ENCODE measurements at places on chromosomes 7 and 10.

- no peak for DNase-seq
Observed at GRCh38 chr10:125602825-125603224, 80.1 kb downstream of the TEX36 start.

- DNase-seq = no peak
Observed at GRCh38 chr7:23973264-23973663, 263.2 kb downstream of the STK31 start.

- no peak for DNase-seq
Observed at GRCh38 chr7:101950450-101951119, 133.2 kb downstream of the CUX1 start.

GRCh38 chr10:77494327-77494726 lies 143.3 kb downstream of the KCNMA1 start:
- DNase-seq = no peak

DNA sequence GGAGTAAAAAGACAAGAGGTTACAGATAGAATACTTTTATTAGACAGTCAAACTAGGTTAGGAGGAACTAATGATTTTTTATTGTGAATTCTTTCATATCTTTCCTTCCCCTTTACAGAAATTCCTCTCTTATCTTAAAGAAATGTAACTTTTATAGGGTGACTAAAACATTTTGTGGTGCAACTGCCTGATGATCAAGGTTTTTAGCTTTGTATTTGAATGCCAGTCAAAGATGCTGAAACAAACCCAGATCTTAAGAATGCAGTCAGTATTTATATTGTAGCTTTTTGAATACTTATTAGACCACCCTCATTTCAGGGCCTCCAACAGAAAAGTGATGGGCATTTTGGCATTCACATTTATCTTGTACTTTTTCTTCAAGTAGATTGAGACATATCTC lies 27.4 kb downstream of the TAX1BP1 start:
- no peak for DNase-seq

- no peak for DNase-seq
Observed at GRCh38 chr7:150738092-150738491, 874 bp downstream of the GIMAP5 start.

- no peak for DNase-seq
Observed at GRCh38 chr7:153401795-153402720, 642.5 kb downstream of the ACTR3B start.

DNA sequence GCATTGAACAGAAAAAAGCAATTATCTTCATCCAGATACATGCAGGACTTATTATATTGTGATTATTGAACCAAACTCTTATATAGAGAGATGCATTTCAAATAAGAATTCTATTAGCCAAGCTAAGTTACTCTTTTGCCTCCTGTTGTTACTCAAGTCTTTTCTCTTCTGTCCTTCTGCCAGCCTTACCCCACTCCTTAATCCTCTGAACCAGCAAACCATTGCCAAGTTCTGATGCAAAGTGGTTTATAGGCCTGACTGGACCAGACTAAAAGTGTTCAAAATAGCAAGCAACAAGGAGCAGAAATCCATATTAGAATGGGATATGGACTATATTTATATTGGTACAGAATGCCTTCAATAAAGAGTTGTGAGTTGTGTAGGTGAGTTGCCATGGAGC lies 2.2 kb upstream of the SLC26A4 start:
- no peak for DNase-seq

GRCh38 chr7:89145801-89146200 lies 350.3 kb upstream of the TEX47 start:
- no peak for DNase-seq

DNA sequence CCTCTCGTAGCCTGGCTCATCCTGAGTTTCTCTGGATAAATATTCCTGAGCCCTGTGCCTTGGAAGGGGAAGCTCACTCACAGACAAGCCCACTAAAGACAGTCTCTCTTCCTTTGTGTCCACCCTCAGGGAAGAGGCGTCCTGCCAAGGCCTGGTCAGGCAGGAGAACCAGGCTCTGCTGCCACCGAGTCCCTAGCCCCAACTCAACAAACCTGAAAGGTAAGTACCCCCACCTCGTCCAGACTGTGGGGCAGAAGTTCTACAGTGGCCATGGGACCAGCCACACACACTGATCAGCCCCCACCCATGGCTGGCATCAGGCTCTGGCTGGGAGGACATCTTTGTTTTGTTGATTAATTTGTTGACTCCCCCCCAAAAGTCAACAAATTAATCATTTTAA lies 2.8 kb downstream of the GPR15LG start:
- DNase-seq = no peak

- no peak for DNase-seq
Observed at GRCh38 chr10:48773580-48773979, 88.9 kb downstream of the WDFY4 start.

GRCh38 chr10:63716016-63716580 lies 194.9 kb downstream of the REEP3 start:
- no peak for DNase-seq

GRCh38 chr7:79790656-79791262 lies 337.3 kb upstream of the MAGI2 start:
- no peak for DNase-seq

GRCh38 chr7:96578606-96579005 lies 131.0 kb downstream of the SEM1 start:
- DNase-seq = no peak

GRCh38 chr7:41103331-41103730 lies 599.6 kb downstream of the INHBA start:
- no peak for DNase-seq

DNA sequence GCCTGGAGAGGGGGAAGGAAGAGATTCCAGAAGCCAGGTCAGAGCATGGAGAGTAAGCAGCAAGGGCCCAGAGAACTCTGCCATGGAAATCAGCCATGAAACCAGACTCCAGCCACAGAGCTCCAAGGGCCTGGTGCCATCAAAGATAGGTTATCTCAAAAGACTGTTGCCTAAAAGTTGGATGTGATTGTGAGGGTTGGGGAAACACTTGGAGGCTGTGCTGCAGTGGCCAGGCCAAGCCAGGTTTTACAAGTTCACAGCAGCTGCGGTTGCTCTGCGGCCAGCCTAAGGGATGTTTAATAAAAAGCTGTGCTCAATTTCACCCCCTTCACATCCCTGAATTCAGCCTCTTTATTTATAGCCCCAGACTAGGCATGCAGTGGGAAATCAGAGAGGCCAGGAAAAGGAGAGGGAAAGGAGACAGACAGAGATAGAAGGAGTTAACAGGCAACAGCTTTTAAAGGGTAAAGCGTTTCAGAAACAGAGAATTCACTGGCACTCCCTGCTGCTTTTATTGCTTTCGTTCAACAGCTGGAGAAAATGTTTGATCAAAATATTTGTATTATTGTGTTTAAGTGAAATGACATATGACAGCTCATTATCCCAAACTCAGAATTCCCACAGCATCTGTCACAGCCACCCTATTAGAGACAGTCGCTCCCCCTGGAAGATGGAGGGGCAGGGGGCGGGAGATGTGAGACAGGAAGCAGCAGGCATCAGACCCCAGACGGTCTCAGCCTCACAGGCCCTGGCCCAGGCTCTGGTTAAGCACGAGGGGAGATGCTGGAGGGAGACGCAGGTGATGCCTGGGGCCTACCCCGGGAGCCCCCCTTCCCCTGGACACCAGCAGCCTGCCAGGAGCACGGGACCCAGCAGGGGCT lies 140.1 kb downstream of the GLI3 start:
- no peak for DNase-seq

DNA sequence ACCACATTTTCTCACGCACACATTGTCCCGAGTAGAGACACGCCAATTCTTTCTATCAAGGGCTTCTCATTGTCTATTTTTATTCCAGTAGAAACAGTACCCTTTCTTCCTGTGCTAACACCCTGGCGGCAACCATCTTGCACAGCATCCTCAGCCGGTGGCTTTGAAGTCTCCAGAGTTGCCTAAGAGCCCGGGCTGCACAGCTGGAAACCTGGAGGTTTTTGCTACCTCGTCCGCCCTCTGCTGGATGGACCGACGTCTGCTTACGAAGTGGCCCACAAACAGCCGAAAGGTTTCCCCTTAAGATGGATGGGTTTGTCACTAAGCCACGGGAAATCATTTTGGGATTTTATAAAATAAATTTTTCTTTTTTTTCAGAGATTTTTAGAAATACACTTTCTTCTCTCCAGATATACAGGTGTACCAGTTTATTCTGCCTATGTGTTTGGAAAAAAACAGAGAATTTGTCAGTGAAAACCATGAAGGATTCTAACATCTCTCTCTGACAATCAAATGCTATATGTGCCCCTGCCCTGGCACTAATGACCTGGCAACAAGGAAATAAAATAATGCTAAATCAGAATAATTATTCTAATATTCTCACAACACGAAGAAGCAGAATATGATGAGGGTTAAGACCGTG lies 81.8 kb upstream of the FAM204A start:
- peak; percentile 57 for DNase-seq

- DNase-seq = no peak
Observed at GRCh38 chr7:7432979-7433378, 102.7 kb downstream of the COL28A1 start.

GRCh38 chr10:116158036-116158435 lies 115.0 kb downstream of the GFRA1 start:
- DNase-seq = no peak

DNA sequence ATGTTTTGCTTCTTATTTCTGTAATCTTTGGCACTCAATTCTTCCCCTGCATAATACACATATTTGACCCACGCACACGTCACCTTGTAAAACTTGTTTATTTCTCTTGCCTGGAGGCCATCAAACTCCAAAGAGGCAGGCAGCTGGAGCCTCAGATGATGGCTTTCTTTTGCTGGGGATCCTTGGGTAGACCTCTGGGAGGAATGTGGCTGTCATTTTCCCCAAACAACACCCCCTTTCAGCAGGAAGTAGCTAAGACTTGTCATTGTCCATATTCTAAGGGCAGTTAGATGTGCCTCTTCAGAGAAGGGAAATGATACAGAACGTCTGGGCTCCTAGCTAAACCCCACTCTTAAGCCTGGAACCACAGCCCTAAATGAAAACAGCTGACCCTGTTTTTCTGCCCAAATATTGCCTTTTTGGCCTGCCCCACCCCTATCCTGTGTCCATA lies 111.3 kb downstream of the ITGB8 start:
- no peak for DNase-seq

- DNase-seq = no peak
Observed at GRCh38 chr10:78843495-78843894, 225.3 kb upstream of the ZMIZ1 start.

- no peak for DNase-seq
Observed at GRCh38 chr10:93548376-93549071, 17.9 kb upstream of the FFAR4 start.

GRCh38 chr10:50928190-50928552 lies 42.7 kb upstream of the A1CF start:
- no peak for DNase-seq

DNA sequence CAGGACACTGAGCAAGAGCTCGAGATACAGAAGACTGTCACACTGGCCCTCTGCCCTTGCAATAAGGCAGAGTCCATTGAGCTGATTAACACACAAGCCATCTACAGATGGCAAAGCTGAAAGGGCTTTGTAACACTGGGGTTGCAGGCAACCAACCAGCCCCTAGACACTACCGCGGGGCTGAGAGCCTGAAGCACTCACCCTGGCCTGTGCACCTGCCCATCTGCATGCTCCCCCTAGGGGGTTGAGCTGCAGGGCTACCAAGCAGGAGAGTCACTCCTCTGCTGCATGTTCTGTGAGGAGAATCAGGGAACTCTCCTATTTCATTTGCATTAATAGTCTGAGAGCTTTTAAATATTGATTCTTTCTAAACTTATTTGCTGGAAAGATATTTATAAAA lies 128.1 kb upstream of the VIPR2 start:
- no peak for DNase-seq

- DNase-seq = no peak
Observed at GRCh38 chr7:78441737-78442136, 643.2 kb downstream of the PHTF2 start.

DNA sequence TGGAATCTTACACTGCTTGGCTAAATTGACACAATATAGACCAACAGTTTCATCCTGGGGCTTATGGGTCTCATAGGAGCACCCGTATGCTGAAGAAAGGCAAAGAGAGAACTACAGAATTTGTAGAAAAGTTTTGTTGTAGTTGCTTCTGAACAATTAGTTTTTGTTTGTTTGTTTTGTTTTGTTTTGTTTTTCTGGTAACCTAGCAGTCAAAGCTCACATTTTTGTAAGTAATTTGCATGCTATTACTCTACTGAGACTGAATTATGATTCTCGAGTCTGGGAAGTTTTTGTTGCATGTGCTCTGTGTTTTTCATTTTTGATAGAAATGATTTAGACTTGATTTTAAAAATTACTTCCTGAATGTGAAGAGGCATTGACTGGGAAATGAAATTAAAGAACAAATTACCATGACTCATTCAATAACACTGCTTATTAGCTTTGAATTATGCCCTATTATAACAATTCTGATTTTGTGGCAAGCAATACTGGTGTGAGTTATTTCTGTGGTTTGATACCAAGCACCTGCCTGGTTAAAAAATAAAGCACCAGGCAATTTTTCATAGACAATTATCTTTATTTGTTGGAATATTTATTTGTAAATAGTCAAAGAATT lies 438 bp downstream of the LSMEM1 start:
- no peak for DNase-seq

- no peak for DNase-seq
Observed at GRCh38 chr10:4067531-4067930, 282.5 kb upstream of the KLF6 start.

- DNase-seq = no peak
Observed at GRCh38 chr7:117230276-117231046, 92.4 kb downstream of the WNT2 start.

DNA sequence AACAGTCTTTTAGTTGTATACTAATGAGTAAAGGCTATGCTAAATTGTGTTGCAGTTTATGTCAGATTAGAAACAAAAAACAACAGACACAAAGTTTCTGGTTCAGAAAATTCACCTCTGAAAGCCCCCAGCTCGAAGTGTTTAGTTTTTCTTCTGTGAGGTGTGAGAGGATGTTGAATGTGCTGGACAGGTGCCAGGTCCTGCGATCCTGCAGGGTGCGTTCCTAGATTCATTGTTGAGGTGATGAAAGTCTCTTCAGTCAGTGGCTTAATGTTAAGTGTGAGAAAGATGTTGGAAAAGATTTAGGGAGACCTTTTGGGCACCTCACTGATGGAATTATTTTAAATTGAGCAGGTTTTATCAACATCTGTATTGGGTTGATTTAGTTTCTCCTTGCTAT lies 287.3 kb downstream of the SDK1 start:
- DNase-seq = no peak

DNA sequence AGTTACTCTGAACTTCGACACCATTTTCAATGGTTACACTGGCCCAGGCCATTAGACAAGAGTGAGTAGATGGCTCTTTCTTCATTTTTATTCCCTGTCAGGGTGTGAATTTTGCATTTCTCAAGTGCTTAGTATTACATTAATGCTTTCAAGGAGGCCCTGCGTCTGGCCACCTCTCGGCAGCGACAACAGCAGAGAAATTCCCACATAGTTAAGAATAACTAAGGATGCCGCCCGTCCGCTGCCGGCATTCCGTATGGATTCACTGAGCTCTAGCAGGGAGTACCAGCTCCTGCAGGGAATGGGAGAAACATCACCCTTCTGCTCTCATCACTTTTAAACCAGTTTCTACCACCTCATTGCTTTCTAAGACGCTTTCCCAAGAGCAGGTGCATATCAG lies 153.6 kb downstream of the TCERG1L start:
- DNase-seq = no peak

- no peak for DNase-seq
Observed at GRCh38 chr7:105296491-105296890, 92.2 kb downstream of the SRPK2 start.

GRCh38 chr7:122833888-122834570 lies 52.2 kb downstream of the CADPS2 start:
- DNase-seq = no peak

GRCh38 chr10:29158066-29158465 lies 130.8 kb upstream of the LYZL1 start:
- DNase-seq = no peak

- no peak for DNase-seq
Observed at GRCh38 chr10:29205787-29206186, 83.1 kb upstream of the LYZL1 start.
